ENCODE measurements at places on chromosomes 7 and 10.

DNA sequence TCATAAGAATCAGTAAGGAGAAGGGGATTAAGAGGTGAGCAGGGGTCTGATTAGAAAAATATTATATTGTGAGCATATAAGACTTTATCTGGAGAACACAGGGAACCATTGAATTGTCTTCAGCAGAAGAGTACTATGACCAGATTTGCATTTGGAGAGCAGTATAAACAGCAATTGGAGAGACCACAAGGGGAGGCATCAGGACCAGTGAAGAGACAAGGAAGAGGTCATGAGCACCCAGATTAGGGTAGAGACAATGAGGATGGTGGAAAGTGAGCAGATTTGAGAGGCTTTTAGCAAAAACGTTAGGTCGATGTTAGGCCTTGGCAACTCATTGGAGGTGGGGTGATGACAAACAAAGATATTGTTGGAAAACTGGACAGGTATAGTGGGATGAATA, 13.0 kb upstream of the SMIM30 start:
- no peak for DNase-seq

DNA sequence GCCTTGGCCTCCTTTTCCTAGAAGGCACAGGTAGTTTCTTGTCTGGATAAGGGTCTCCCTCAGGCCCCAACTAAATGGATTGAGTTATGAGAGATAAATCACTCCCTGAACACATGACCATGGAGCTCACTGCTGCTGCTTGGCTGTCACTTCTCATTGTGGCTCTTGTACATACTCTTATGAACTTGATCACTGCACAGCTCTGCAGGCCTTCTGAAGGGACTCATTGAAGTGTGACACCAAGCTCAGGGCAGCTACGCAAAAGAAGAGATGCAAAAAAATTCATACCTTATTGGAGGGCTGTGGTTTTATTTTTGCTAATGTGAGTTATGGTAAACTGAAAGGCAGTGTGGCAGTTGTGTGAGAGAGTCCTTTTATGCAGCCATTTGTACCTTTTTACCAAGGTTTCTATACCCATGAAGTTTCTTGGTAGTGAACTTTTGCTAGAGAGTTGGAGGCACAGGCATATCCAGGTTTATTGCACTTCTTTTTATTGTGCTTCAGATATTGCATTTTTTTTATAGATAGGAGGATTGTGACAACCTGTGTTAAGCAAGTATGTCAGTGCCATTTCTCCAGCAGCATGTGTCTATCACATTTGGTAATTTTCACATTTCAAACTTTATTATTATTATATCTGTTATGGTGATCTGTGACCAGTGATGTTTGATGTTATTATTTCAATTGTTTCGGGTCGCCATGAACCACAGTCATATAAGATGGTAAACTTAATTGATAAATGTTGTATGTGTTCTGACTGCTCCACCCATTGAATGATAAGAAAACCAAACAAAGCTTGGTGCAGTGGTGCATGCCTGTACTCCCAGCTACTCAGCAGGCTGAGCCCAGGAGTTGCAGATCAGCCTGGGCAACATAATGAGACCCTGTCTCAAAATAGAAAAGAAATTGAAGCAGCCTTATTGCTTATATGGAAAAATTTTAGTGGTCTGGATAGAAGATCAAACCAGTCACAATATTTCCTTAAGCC, 100.6 kb downstream of the LRRC4 start:
- DNase-seq, result no peak

DNA sequence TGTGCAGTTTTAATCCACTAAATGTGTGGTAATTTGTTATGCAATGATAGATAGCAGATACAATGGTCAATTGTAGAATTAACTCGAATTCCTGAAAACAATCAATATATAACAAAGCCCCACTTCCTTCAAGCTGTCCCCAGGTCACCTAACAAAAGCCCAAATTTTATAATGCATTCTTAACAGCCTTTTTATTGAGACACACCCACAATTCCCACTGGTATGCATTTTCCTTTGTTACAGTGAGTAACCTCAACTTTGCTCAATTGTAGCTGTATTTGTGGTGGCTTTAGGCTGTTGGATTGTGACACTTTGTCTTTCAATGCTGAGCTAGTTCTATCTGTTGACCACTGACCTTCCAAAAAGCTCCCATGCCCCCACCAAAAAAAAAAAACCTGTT, 279.8 kb upstream of the CACNA2D1 start:
- DNase-seq, result no peak

DNA sequence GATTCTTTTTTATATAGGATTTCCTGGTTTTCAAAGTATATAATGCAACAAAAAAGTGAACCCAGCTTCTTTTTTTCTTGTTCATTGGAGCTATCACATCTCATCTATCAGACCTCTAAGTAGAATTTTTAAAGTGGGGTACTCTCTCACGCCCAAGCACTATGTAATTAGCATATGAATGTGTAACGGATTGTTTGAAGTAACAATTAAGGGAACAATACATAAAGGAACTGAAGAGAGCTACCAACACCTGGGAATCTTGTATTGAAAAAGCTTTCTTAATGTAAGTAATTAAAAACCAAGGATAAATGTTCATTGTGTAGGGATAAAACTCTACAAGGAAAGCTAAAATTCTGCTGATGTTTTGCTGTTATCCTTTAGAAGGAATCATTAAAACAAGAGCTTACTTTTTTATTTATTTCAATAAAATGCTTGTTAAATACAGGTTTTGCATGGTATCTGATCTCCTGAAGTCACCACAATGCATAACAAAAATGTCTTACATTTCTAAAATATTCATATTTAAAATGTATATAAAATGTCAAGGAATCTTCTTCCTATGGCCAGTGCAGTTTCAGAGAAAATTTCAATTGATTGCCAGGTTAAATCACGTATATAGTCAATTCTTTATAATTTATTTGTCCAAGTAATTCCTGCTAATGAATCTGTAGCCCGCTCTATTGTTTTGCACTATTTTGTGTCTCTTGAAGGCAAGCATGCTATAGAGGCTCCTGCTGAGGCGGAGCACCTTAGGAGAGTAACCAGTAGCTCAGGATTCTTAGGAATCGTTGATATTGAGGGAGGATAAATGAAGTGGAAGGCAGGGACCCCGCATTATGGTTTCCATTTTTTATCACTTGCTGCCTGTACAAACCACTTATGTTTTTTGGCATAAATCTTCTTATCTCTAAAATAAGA, 51.6 kb downstream of the PTPRZ1 start:
- DNase-seq, result no peak

GRCh38 chr10:9009505-9009904, 955.0 kb downstream of the GATA3 start:
- no peak for DNase-seq

DNA sequence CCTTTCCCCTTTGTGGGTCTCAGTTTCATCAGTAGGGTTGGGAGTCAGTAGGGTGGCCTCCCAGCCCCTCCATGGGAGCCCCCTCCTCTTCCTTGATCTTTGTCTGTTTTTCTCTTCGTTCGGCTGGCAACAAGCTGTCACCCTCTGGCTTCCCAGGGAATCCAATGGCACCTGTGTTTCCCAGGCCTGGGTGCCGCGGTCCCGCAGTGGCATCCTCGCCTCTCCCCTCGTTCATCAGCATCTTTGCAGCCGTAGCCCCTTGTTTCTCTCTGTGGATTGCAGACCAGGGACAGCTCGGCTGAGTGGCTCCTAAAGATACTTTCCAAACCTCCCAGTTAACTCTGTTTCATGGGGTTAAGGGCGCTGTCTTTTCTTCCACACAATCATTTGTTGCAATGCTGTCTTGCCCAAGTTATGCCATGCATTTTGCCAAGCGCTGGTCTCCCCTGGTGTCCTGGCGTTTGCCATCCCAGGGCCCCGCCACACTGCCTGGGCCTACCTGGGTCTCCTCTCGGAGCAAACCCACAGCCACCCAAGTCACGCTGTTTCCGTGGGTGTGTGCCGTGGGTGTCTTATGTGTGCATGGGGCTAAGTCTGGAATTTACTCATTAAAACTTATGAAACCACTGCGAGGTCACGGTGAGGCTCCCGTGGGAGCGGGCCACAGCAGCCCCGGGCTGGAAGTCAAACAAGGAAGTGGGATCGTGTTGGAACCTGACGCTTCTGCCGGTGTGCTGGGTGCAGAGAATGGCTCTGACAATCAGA, 189.4 kb upstream of the SHH start:
- no peak for DNase-seq

- no peak for DNase-seq
Measured at GRCh38 chr7:71303566-71303965, 171.6 kb downstream of the GALNT17 start.

- no peak for DNase-seq
Measured at GRCh38 chr10:53846809-53847208, 954.2 kb downstream of the PCDH15 start.

DNA sequence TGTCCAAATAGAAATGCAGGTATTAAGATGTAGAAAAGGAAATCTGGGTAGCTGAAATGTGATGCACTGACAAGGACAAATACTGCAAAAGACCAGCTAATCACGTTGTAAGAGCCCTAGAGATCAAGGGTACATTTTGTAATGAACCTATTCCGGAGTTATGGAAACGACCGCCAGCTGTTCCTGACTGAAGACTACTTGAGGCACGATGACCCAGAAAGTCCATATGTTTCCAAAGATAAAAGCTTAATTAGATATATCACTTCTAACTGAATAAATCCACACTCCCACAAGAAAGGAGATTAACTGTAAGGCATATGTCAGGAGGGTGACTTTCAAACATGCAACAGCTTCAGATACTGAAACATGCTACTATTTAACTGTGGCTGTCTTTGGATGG, 253.5 kb downstream of the NSUN6 start:
- DNase-seq, result no peak

DNA sequence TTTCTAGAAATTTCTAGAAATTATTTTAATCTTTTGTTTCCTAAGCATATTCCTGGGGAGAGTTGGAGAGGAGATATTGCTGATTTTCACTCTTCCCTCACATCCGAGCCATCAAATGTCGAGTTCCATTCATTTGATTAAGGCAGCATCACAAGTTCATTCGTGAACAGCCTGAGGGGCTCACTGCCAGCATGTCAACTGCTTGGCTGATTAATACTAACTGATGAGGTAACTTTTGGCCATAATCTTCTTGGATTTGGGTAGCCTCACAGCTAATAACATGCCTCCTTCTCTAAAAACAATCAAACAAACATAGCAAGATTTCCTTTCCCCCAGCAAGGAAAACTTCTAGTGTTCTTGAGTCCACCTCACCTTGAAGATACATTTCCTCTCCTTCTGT, 87.1 kb upstream of the AFAP1L2 start:
- no peak for DNase-seq

GRCh38 chr10:118798231-118798662, 43.5 kb upstream of the CACUL1 start:
- no peak for DNase-seq

DNA sequence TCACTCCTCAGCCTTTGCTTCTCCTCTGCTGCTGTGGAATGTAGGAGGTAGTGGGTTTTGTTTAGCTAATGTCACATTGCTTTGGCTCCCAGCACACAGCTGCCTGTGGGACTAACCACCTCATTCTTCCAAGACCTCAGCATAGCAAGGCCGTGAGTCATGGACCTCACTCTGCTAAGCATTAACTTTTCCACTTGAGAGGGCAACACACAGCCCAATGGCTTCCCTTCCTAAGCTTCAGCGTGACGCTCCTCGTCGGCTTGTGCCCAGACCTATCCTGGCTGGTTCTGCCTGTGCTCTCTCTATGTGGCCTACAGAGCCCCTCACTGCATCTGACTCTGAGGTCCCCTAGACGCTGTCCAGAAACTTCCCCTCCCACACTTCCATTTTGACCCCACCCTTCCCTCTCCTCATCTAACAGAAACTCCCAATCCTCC, 23.3 kb downstream of the MYOF start:
- DNase-seq, result no peak

DNA sequence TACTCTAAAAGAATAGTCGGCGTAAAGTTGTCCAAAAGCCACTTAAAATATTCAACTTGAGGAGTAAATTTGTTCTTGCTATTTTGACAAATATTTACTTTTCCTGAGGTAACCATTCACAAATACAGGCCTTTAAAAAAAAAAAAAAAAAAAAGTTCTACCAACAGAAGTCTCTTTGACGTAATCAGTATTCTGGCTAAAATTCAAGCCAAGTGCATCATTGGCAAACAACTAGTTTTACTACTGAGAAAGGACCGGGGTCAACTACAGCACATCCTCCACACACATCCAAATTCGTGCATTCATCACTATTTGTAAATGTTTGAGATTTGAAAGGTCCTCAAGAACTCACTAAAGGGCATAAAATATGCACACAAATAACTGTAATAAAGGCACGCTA, 2.0 kb downstream of the OAT start:
- no peak for DNase-seq

DNA sequence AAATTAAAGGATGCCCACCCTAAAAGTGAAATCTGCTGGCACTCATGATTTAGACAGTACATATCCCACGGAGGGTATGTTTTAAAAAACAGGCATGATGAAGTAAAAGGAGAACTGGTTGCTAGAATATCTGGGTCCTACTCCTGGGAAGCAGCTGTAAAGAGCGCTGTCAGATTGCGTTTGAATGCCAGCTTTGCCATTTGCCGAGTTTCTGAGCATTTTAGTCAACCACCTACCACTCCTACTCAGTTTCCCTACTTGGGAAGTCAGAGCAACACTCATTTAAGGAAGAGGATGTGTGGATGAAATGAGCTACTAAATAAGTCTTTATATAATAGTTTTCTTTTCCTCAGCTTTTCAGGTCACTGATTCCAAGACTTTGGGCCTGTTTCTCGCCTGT, 1.1 kb upstream of the UMAD1 start:
- peak; percentile 15 for DNase-seq

DNA sequence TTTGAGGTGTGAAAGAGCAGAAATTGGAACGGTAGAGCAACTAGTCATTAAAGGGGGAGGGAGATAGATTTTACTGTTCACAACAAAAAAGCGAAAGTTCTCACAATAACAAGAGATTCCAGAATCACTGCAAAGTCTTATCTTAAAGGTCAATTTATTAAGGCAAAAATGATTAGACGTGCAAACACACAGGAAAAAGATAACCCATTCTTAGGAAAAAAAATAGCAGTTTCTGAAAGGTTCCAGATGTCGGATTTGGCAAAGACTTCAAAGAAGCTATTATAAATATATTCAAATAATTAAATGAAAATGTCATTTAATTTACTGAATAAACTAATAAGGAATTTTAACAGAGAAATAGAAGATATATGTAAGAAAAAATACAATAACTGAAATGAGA, 70.8 kb upstream of the GNAI1 start:
- no peak for DNase-seq

DNA sequence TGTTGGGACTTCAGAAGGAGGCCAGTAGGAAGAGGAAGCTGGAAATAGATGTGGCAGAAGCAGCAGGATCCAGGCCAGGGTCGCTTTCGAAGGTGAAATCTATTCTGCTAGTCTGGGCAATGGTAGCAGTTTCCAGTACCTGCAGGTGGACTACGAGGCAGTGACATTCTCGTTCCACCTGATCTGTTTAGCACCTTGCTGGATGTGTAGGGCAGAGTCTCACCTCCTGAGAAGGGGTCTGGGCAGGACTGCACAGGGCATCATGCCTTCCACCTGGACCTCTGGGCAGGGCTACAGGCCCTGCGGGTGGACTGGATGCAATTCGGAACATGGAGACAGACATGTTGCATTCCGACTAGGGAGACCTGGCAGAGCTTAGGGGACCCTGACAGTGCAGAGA, 254.8 kb upstream of the ZNF32 start:
- no peak for DNase-seq

- no peak for DNase-seq
Measured at GRCh38 chr10:14820775-14821154, 17.1 kb downstream of the CDNF start.

- peak; percentile 49 for DNase-seq
Measured at GRCh38 chr7:150586068-150586784, 19.0 kb downstream of the GIMAP4 start.

- no peak for DNase-seq
Measured at GRCh38 chr7:142303650-142304049, 45.8 kb upstream of the PRSS58 start.
